ENCODE measurements at places on chromosomes 12 and 14.

DNA sequence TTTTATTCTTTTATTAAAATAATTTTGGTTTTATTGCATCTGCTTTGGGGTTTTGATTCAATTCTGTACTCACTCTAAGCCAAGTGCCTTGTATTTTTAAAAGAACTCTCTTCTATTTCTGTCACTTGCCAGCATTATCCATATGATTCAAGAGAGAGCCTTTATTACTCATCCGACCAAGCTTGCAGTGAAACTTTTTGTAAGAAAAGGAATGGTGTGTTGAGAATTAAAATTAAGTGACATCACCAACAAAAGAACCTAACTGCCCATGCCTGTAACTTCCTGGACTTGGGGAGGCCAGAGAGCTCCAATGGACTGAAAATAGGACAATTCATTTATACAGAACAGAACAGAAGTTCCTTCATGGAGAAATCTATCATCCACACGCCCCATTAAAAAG, 52.1 kb downstream of the GALNT4 start:
- DNase-seq: no peak

GRCh38 chr12:4271717-4272423, 1.7 kb upstream of the CCND2 start:
- DNase-seq: peak; percentile 94

DNA sequence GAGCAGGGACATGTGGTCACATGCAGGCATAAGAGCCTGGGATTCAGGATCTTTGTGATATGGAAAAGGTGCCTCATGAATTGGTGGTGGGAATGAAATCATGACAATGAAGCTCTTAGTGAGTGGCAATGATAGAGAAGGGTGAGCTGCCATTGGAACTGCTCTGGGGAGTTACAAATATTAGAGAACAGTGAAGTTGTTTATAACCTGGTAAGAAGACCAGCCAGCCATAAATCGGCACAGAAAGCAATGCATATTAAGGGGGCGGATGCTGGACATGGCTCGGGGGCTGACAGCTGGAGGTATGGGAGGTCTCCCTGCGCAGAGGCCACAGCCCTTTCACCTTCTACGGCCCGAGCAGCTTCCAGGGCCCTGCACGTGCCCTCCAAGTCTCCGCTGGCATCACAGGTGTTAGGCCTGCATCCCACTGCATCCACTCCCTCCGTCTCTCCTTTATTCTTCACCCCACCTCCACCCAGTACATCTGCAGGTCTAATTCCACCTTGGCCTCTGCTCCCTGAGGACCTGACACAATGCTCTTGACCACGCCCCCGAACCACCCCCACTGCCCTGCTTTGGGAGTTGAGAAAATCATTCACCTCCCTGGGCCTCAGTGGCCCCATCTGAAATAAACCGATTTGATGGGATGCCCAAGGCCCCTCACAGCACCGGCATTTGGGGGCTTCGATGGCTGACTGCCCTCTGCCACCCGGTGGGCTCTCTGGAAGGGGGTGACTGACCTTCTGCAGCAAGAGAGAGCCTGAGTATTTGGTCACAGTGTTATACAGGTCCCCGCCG, 4.1 kb downstream of the CACNA2D4 start:
- DNase-seq: no peak

GRCh38 chr12:127642208-127642607, 624.8 kb upstream of the TMEM132C start:
- no peak for DNase-seq

- no peak for DNase-seq
Measured at GRCh38 chr12:38589306-38589632, 272.7 kb downstream of the ALG10B start.
